ENCODE measurements at places on chromosomes 12 and 14.

GRCh38 chr12:50006754-50007442 lies 18.4 kb downstream of the RACGAP1 start:
- DNase-seq, result no peak

DNA sequence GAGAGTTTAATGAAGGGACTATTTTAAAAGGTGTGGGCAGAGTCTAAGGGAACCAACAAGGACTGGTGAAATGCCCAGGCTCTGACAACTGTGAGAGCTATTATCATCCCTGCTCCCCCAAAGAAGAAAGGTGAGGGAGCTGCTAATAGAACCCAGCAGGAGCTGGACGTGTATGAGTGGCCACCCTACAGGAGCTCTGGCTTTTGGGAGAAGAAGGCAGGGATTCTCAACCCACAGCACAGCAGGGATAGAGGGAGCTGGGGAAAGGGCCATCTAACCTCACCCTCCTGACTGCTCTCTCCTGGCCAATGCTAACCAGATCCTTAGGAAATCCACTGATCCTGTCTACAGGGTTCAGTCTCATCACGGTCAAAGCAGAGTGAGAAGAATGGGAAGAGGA lies 57.1 kb downstream of the GRIN2B start:
- DNase-seq, result no peak

- DNase-seq, result no peak
These were observed 123.7 kb upstream of the MDM1 start for GRCh38 chr12:68455691-68456345.

GRCh38 chr12:44497044-44497443 lies 379.1 kb downstream of the NELL2 start:
- no peak for DNase-seq

- no peak for DNase-seq
These were observed 279.7 kb upstream of the TMTC1 start for GRCh38 chr12:30063435-30063945.

GRCh38 chr14:35934499-35934898 lies 108.4 kb downstream of the BRMS1L start:
- DNase-seq, result no peak

GRCh38 chr12:34603382-34604035 lies 581.2 kb downstream of the ALG10 start:
- no peak for DNase-seq

Data from stimulated activated CD8-positive, alpha-beta memory T cell treated with anti-CD3 and anti-CD28 coated beads, Interleukin-4, amount 100 ng/mL, for 1 hour (primary cell).